GM12878 (cell line): ENCODE measurements at places on chromosomes 12 and 14.

- no peaks in the 10 kb centered on the region for H3K27me3 ChIP-seq
- H3K4me3 ChIP-seq = no peak overlapping the region
- no peak for DNase-seq
- no peaks in the 10 kb centered on the region for H3K4me1 ChIP-seq
- no peaks in the 10 kb centered on the region for H3K36me3 ChIP-seq
Measured at GRCh38 chr14:99125616-99126431, 146.2 kb downstream of the BCL11B start.

GRCh38 chr12:4908684-4909409 is 858 bp upstream of the KCNA1 start:
- H3K27me3 ChIP-seq = peaks cover 15% of the 10 kb centered on the region; the same call in 1 of the 2 replicates
- no peak overlapping the region for H3K27ac ChIP-seq
- peaks cover 16% of the 10 kb centered on the region for H3K4me1 ChIP-seq
- no peak for DNase-seq
- H3K4me3 ChIP-seq = peak overlapping the region; percentile 80

DNA sequence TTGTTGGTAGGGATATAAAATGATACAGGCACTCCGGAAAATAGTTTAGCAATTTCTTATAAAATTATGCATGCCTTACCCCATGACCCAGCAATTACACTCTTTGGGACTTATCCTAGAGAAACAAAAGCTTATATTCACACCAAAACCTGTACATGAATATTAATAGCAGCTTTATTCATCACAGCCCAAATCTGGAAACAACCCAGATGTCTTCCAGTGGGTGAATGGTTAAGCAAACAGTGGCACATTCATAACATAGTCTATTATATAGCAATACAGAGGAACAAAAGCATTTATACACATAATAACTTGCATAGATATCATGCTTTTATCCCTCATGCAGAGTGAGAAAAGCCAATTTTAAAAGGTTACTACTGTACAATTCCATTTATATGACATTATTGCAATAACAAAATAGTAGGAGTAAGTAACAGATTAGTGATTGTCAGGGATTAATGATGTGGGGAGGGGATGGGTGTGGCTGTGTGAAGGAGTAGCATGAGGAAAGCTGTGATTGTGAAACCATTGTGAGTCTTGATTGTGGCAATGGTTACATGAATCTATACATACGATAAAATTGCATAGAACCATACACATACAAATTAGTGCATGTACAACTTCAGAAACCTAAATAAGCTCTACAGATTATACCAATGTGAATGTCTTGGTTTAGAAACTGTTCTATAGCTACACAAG is 363.1 kb upstream of the OR4E1 start:
- H3K27ac ChIP-seq = no peak overlapping the region
- peaks cover 2% of the 10 kb centered on the region; the same call in 1 of the 2 replicates for H3K27me3 ChIP-seq
- DNase-seq = no peak
- H3K4me3 ChIP-seq = no peak overlapping the region
- H3K36me3 ChIP-seq = no peaks in the 10 kb centered on the region
- H3K4me1 ChIP-seq = no peaks in the 10 kb centered on the region

DNA sequence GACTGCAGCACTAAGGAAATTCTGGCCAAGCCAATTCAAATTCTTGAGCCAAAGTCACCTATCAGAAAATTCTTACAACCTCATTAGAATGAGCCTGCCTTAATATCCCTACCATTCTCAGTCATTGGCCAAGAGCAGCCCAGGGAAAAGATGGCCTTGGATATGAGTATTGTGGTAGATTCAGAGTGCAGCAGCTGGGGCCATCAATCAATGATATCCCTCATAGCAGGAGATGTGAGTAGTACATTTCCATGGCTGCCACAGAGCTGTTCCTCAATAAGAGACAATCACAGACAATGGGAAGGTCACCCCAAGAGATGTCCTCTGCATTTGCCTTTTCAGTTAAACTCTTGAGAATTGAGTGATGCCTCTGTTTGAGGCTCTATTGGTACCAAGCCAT is 161.6 kb downstream of the DYRK2 start:
- H3K4me3 ChIP-seq = no peak overlapping the region
- H3K27me3 ChIP-seq = no peaks in the 10 kb centered on the region

- peaks cover 27% of the 10 kb centered on the region for H3K4me1 ChIP-seq
- no peak overlapping the region for H3K27ac ChIP-seq
- H3K36me3 ChIP-seq = no peaks in the 10 kb centered on the region
- no peaks in the 10 kb centered on the region for H3K27me3 ChIP-seq
Measured at GRCh38 chr12:110917467-110917866, 2.9 kb downstream of the MYL2 start.

GRCh38 chr12:33663000-33663654 is 223.5 kb upstream of the SYT10 start:
- H3K27me3 ChIP-seq = no peaks in the 10 kb centered on the region
- H3K27ac ChIP-seq = no peak overlapping the region
- no peaks in the 10 kb centered on the region for H3K36me3 ChIP-seq
- no peak for DNase-seq
- no peaks in the 10 kb centered on the region for H3K4me1 ChIP-seq

DNA sequence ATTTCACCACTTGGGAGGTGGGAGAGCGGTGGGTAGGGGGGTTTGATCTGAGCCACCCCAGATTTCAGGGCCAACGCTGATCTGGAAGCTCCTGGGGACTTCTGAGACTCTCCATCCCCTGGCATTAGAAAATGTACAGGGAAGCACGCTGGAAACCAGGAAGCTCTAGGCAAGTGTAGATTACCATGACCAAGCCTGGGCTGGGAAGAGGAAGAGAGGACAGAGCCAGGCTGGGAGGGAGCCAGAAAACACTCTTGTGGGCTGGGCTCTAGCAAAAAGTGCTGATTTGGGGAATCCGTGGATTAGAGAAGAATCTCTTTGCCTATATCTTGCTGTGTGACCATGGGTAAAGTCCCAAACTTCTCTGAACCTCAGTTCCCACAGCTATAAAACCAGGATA is 236.7 kb downstream of the BCL11B start:
- DNase-seq = no peak
- no peak overlapping the region for H3K4me3 ChIP-seq
- H3K27ac ChIP-seq = no peak overlapping the region
- H3K27me3 ChIP-seq = no peaks in the 10 kb centered on the region
- no peaks in the 10 kb centered on the region for H3K4me1 ChIP-seq

- DNase-seq = no peak
- H3K4me1 ChIP-seq = peaks cover 17% of the 10 kb centered on the region
- no peaks in the 10 kb centered on the region for H3K36me3 ChIP-seq
- H3K27me3 ChIP-seq = no peaks in the 10 kb centered on the region
- H3K4me3 ChIP-seq = no peak overlapping the region
- H3K27ac ChIP-seq = no peak overlapping the region
Measured at GRCh38 chr12:115371711-115372110, 687.7 kb upstream of the TBX3 start.
